A549 treated with Mapracorat at 1 μM for 4 hours (cell line): ENCODE measurements at places on chromosomes 3 and 15. TPM values are rescaled to one million over a fixed set of nuclear protein-coding genes. Genes with fewer than 3 reads are reported as not detected.

MEIS2 gene
- 7.9 to 10.9 TPM (median 8.6 TPM) in 5 replicates for total RNA-seq

TMEM39A gene
- 14.6 to 27.2 TPM (median 22.1 TPM) in 5 replicates for total RNA-seq

HRH1 gene
- 5.7 to 8.7 TPM (median 7.3 TPM) in 5 replicates for total RNA-seq

PLA2G4D gene
- total RNA-seq, result not detected in 5 replicates

ANP32A gene
- 249 to 305 TPM (median 261 TPM) in 5 replicates for total RNA-seq

SH2D7 gene
- not detected in 5 replicates for total RNA-seq

LYZL4 gene
- not detected in 5 replicates for total RNA-seq

PRRT3 gene
- 1.2 to 1.9 TPM (median 1.7 TPM) in 5 replicates for total RNA-seq

GOLGA8T gene
- total RNA-seq, result 0.80 to 2.0 TPM (median 1.6 TPM) in 5 replicates

LMAN1L gene
- not detected in 5 replicates for total RNA-seq

OTOL1 gene
- not detected in 5 replicates for total RNA-seq

GJD2 gene
- not detected in 5 replicates for total RNA-seq

PLA2G4E gene
- total RNA-seq, result not detected in 5 replicates

CSPG5 gene
- 0.55 to 1.3 TPM (median 0.94 TPM) in 5 replicates for total RNA-seq

CADM2 gene
- total RNA-seq, result 0.11 to 0.57 TPM (median 0.28 TPM) in 5 replicates
